ENCODE measurements at places on chromosomes 5 and 9.

DNA sequence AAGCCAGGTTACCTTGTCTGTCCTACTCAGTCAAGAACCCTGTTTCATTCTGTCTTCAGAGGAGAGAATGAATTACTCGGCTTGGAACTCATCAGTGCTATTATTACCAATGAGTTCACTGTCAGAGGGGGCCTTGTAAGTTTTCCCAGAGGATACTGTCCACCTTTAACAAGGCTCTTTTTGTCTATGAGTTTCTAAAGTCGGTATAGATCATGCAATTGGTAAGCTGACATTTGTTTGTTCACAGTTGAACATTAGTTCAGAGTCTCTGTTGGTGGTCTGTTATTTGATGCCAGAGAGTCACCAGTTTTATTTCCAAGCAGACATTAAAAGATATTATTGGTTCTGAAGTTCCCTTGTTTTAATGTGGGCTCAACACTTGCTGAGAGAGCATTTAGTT, 58.1 kb upstream of the DHFR start:
- no peak for DNase-seq

GRCh38 chr9:106731910-106732309, 131.1 kb upstream of the ZNF462 start:
- no peak for DNase-seq

- no peak for DNase-seq
These were observed 539.4 kb downstream of the BNC2 start for GRCh38 chr9:16331031-16331430.

- DNase-seq: no peak
These were observed 110.4 kb upstream of the GRHPR start for GRCh38 chr9:37311938-37312708.

- DNase-seq: no peak
These were observed 84.7 kb upstream of the HTR4 start for GRCh38 chr5:148739023-148739422.

DNA sequence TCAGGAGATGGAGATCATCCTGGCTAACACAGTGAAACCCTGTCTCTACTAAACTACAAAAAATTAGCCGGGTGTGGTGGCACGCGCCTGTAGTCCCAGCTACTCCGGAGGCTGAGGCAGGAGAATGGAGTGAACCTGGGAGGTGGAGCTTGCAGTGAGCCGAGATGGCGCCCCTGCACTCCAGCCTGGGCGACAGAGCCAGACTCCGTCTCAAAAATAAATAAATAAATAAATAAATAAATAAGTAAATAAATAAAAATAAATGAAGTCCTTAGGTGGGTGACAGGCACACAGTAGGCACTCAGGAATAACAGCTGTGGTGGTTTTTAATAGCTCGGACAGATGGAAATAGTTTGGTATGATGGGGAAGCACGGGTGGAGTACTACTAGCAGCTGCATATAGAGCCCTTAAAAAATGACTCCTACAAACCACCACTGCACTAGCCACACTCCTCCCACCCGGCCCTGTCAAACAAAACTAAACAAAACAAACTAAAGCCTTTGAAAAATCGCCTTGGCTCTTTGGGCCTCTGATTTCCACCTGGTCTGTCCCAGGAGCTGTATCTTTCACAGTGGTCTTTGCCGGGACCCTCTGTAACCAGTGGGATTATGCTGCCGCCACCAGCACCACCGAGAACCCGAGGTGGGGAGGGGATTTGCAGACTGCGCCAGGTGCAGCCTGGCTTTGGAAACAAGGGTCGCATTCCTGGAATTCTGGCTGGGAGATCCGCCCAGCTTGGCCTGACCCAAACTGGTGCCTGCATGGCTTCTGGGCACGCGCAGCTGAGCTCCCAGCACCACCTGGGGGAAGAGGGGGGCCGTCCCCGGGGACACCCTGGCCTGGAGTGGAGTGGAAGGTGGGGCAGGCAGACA, 5.1 kb upstream of the WDR5 start:
- no peak for DNase-seq

- DNase-seq: no peak
These were observed 181.6 kb upstream of the MAP1B start for GRCh38 chr5:71925608-71926091.

- DNase-seq: no peak
These were observed 124.2 kb upstream of the TNPO1 start for GRCh38 chr5:72692231-72692637.

DNA sequence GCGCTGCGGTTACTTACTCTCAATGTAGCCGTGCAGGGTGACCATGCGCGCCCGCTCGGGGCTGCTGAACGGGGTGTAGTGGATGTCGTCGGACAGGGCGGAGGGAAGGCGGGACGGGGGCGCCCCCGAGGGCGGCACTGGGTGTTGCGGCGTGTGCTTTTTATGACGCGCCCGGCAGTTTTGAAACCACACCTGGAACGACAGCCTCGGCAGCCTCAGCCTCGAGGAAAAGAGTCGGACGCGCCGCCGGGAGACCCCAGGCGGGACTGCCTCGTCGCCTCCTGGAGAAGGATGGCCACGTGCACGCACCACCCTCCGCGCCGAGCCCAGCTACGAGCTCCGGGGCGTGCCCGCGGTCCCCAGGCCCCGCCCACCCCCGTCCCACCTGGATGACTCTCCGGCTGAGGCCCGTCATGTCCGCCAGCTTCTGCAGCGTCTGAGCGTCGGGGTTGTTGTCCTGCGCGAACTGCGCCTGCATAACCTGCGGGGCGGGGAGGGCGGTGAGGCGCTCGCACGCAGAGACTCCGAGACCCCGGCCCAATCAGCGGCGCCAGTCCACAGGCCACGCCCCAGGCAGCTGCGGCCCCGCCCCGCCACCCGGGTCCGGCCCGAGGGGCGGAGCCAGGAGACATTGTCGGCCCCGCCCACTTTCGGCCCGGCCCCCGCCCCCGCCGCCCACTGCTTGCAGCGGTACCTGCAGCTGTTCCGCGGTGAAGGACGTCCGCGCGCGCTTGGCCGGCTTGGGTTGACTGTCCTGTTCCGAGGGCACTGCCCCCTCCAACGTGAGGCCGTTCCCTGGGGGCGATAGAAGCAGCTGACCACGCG, 15.0 kb downstream of the LHX6 start:
- DNase-seq: no peak

DNA sequence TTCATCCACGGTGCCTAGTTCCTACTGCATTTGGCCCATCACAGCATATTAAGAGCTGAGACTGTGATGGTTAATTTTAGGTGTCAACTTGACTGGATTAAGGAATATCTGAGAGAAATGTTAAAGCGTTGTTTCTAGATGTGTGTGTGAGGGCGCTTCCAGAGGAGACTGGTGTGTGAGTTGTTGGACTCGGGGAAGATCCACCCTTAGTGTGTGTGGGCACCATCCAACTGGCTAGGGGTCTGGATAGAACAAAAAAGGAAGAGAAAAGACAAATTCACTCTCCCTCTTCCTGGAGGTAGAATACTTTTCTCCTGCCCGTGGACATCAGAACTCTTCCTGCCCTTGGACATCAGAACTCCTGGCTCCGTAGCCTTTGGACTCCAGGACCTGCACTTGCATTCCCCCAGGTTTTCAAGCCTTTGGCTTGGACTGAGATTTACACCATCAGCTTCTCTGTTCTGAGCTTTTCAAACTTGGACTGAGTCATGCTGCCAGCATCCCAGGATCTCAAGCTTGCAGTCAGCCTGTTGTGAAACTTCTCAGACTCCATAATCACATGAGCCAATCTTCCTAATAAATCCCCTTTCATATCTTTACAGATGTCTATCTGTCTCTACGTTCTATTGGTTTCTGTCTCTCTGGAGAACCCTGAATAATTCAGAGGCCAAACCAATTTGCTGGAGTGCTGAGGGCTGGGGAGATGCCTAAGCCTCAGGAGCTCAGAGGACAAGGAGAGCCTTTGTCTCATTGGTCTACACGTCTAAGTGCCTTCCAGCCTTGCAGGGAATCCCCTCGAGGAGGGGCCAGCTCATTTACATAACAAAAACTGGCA, 164.5 kb downstream of the DCP2 start:
- no peak for DNase-seq

GRCh38 chr5:114176356-114176755, 185.5 kb upstream of the KCNN2 start:
- no peak for DNase-seq

GRCh38 chr5:169200125-169200778, 100.7 kb downstream of the SLIT3 start:
- no peak for DNase-seq

DNA sequence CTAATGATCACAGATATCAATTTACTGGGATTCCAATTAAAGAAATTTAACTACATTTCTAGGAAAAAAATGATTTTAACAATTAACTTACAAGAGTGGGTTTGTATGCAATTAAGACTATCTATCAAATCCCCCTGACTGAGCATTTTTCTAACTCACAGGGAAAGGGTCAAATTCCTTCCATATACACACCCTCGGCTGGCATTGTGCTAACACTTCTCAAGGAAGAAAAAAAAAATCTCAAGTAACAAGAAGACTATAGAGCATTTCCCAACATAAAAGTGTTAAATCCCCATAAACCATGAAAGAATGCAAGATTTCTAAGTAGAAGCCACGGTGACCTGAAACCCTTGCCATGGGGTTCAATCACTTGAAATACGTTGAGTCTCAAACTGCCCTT, 368.8 kb downstream of the GLIS3 start:
- no peak for DNase-seq

GRCh38 chr9:9998491-9999287, 614.1 kb downstream of the PTPRD start:
- no peak for DNase-seq

- DNase-seq: no peak
These were observed 221.1 kb downstream of the MAN2A1 start for GRCh38 chr5:109910874-109911273.

DNA sequence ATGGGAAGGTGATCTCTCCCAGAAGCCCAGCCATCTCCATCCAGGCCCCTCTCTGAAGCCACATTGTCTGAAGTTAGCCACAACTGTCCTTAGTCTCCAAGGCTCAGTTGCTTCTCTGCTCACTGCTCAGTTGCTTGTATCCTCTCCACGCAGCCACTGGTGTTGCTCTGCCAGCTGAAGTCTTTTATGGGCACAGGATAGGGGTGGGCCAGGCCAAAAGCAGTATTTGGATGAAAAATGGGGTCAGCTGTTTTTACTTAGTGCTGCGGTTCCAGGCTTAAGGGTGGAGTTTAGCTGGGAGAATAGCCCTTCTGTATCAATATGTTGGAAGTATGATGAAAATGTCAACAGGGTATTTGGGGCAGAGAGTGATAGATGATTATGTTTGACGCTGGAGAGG, 168.8 kb upstream of the PPP1R2B start:
- no peak for DNase-seq

DNA sequence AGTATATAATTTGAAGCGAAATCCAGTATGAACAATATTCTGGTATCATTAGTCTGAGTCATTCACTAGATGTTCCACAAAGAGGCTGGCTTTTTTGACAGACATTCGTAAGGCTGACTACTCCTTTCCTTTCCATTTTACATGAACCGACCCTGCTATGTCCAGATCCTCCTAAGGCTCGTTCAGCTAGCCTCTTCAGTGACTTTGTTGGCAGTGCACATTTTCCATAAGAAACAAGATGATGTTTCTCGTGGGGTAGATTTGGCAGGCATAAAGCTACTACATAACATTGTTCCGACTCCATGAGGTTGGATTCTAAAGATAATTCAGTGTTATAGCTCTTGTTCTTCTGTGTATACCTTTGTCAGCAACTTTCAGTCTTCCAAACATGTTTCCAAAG, 49.0 kb downstream of the ZNF462 start:
- no peak for DNase-seq

- no peak for DNase-seq
These were observed 16.1 kb downstream of the RAI14 start for GRCh38 chr5:34672196-34672595.

- no peak for DNase-seq
These were observed 235.7 kb downstream of the HSPA4 start for GRCh38 chr5:133287500-133287899.

- no peak for DNase-seq
These were observed 147.7 kb downstream of the SREK1 start for GRCh38 chr5:66291771-66292170.

GRCh38 chr9:2729003-2729402, 11.7 kb downstream of the KCNV2 start:
- no peak for DNase-seq

- DNase-seq: no peak
These were observed 640.0 kb downstream of the RAB3C start for GRCh38 chr5:59222687-59223511.

- no peak for DNase-seq
These were observed 236.1 kb downstream of the DNAH5 start for GRCh38 chr5:13708432-13708831.

DNA sequence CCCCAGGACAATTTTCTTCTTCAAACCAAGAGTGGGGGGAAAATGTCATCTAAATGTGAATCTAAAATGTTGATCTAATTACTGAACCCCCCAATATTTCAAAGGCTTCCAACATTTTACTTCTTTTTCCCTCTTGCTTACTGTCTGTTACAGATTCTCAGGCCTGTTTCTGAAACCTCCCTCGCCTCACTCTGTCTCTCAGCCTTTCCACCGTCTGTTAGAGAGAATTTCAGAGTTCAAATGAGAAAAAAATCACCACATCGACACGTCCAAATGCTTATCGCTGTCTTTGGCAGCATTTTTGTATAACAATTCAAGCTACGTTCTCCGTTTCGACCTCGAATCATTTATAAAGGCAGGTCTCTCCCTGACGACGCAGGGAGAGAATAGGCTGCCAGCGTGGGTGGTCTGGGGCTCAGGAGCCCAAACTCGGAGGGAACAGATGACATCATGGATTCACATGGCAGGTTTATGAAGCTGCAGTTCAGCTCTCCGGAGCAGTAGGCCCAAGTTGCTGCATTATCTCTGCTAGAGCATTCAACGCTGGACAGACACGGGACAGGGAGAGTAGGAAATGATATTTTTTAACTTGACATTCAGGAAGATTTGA, 139.8 kb downstream of the GAS1 start:
- DNase-seq: no peak

DNA sequence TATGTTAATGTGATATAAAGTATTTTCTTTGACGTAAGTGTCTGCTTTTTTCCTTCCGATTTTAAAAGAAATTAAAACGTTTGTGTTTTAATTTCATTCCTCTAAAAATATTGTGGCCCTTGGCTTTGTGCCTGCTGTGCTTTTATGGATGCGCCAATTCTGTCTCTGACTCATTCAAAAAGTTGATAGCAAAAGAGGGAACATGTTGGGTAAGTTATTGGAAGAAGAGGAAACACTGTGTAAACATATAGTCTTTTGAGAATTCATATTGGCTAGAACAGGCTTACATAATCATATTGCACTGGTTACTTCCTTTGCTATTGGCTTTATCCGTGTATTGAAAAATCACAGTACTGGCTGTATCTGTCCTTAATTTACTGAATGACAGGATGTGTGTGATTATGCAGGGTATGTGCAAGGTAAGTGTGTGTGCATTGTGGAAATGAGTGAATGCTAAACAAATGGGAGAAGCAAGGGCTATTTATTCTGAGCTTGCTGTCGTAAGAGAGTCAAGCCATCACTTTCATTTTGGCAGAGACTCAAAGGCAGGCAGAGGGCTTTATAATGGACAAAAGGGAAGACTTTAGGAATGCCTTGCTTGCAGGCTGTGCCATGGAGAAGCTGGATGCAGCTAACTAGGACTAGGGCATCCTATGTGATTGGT, 67.8 kb downstream of the SGCD start:
- DNase-seq: no peak

GRCh38 chr5:39547553-39548154, 122.9 kb upstream of the DAB2 start:
- no peak for DNase-seq
